ENCODE measurements at places on chromosomes 3 and 15. TPM values are rescaled to one million over a fixed set of nuclear protein-coding genes. Genes with fewer than 3 reads are reported as not detected.

Gene FMN1
- 0.55 TPM for total RNA-seq

Gene ZNF620
- total RNA-seq: 6.2 TPM

Gene TIMP4
- not detected for total RNA-seq

DNA sequence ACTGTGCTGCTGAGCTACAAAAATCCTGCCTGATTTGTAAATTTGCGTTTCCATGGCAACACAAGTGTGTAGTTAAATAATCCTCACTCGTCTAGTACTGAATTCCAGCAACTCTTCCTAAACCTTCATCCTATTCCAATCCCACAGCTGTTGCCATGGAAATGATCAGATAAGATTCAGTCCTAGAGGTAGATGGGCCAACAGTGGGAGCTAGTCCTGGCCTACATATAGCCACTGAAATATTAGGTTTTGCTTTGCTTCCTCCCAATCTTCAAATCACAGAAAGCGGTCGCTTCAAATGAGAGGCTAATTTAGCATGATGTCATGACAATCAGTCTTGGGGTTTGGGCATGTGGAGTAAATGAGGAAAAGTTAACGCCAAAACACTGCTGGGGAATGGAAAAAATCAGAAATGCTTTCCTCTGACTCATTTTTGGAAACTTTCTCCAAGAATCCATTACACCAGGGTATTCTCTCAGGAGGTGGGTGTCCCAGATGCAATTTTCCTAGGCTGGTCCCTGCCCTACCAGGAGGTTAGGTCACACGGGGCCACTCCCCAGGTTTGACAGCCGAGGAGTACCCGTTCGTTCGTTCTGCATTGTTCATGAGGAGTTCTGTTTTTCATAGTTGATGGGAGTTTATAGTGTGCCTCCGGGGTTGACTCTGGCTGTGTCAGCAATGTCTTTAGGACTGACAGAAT lies 159.2 kb upstream of the SLCO3A1 start:
- no peak overlapping the region for H3K27ac ChIP-seq
- no peaks in the 10 kb centered on the region for H3K4me1 ChIP-seq
- no peaks in the 10 kb centered on the region for H3K36me3 ChIP-seq
- peaks cover 6% of the 10 kb centered on the region for H3K27me3 ChIP-seq
- no peak for DNase-seq

- no peaks in the 10 kb centered on the region for H3K4me1 ChIP-seq
- no peak overlapping the region for H3K4me3 ChIP-seq
- no peaks in the 10 kb centered on the region for H3K36me3 ChIP-seq
- no peak for DNase-seq
- no peaks in the 10 kb centered on the region for H3K27me3 ChIP-seq
- H3K27ac ChIP-seq: no peak overlapping the region
Observed at GRCh38 chr3:195823999-195824398, 12.3 kb upstream of the MUC4 start.

DNA sequence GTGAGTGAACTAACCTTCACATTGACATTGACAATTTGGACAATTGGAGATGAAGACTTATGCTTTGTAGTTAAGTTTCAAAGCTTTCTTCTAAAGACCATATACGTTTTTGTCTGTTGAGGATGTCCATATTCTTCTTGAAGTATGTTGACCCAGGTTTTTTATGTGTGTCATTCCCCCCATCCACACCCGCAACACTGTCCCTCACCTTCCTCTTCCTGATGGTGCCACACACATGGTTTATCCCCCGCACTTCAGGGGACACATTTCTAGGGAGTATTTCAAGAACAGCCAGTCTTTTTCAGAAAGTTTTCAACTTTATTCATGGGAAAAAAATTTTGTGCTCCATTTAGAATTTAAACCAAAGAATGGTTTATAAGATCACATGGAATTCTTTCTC lies 105.1 kb downstream of the GHSR start:
- peaks cover 3% of the 10 kb centered on the region for H3K4me1 ChIP-seq
- no peaks in the 10 kb centered on the region for H3K27me3 ChIP-seq
- H3K4me3 ChIP-seq: no peak overlapping the region
- H3K36me3 ChIP-seq: peaks cover 26% of the 10 kb centered on the region
- no peak for DNase-seq

All from natural killer cell treated with Interleukin-12 subunit alpha and Interleukin-12 subunit beta and Interleukin-15 and Interleukin-18, amount 100 ng/mL, for 72 hours (primary cell).